Tibial artery (tissue), 4 donors: ENCODE measurements at places on chromosomes 2 and 18.

- DNase-seq, result no peak
Observed at GRCh38 chr2:201996006-201996405, 37.6 kb upstream of the FZD7 start.

- no peak for DNase-seq
Observed at GRCh38 chr18:44765456-44765855, 84.8 kb downstream of the SETBP1 start.

- no peak for DNase-seq
Observed at GRCh38 chr2:4134551-4135550, 431.5 kb downstream of the DCDC2C start.

DNA sequence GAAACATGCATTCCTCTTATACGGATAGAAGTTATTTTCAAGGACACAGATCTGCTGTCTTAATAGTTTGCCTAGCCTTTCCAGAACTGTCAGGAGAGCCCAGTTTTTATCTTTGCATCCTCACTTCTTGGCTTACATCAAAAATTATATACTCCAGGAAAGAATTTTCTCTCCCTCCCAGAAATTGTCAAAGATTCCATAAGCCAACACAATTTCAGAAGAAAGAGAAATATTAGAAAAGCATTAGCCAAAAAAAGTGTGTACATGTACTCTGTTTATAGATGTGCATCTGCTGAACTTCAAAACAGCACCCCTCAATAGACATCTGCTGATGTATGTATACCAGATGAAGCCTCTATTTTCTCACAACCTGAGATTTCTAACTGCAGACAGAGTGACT is 210.4 kb downstream of the METTL4 start:
- DNase-seq, result no peak

- DNase-seq, result peak; percentile 71
Observed at GRCh38 chr2:159904959-159905305, 106.9 kb upstream of the CD302 start.

DNA sequence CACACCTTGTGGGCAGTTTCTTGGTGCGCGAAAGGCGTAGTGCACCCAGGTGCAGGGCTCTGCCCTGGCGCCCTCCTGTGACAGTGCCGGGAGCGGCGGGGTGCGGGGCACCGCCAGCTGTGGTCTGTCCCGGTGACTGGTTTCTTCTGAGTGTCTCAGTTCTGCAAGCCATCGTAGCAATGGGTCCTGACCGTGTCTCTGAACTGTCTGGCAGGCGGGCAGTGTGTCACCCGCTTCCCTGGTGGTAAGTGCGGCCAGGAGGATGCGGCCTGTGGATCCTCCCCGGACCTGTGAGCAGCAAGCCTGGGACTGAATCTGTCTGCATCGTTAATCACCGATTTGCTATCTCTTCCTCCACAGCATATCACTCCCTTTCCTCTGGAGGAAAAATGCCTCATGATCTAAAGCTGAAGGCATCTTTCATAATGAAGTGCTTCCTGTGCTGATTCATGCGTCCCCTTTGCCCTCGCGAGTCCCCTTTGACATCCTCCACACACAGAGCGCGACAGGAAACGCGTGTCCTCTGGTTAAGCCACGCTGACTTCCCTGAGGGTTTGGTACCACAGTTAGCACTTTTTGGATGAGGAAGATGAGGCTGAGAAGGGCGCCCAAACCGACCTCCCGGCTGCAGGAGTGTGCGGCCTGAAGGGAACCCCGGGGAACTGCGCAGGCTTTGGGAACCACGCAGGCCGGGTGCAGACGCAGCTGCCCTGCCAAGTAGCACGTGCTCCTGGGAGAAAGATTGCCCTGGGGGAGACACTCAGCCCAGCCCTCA is 416.0 kb upstream of the HS6ST1 start:
- no peak for DNase-seq

- no peak for DNase-seq
Observed at GRCh38 chr18:48672671-48673340, 134.0 kb downstream of the CTIF start.

GRCh38 chr2:170717991-170718589 is 3.0 kb downstream of the SP5 start:
- no peak for DNase-seq

DNA sequence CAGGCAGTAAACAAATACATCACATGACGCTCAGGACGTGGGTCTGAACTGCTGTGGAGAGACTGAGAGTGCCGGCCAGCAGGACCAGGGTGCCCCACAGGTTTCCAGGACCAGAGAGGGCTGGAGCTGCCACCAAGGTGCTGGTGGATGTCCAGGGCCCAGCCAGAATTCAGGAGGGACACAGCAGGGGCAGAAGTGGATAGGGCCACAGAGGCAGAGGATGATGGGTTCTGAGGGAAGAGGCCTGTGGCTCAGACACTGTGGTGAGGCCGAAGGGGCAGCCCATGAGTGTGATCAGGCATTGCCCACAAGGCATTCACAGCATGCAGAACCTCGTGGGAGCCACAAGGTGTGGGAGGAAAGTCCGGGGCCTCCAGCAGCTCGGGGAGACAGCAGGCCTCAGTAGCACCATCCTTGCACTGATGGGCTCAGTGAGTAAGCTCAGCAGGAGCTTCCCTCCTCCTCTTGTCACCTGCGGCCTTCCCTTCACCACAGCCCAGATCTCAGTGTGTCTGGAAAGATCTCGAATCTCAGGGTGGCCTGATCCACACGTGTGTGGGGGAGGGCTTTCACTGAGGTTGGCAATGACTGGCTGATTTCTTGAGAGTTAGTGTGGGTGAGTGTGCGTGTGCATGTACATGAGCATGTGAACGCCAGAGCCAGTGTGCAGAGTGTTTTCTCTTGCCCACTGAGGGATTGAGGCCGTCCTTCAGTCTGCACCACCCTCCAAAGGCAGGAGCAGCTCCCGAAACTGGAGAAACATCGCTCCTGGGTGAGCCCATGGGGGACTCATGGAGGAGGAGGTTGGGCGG is 181.8 kb upstream of the RAB6C start:
- no peak for DNase-seq

DNA sequence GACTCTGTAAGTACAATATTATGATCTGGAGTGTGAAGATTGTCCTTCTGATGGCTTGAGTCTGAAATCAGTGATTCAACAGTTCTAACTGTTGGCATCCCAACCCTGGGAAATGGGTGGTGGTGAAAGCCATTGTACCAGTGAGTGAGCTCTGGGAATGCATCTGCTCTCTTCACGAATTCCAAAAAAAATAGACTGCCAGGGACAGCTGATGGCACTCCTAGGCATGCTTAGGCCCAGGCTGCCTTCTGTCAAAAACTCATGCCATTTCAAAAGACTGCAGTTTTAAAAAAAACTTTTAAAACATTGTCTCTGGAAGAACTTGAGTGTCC is 20.3 kb downstream of the OXER1 start:
- no peak for DNase-seq

DNA sequence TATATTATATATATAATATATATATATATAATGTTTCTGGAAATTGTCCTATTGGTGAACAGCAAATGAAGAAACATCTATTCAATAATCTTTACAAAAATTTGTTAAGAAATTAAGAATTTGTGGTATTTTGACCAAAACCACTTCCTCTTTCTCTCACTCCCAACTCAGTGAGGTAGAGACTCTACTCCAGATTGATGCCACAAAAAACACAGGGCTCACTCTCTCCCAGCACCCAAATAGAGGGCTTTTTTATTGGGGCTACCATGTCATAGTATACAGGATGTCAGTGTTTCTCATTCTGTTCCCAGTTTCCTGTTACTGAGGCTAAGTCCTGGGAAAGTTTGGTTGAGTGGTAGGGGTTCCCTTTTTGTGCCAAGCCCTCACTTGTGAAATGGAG is 1155.4 kb downstream of the BCL11A start:
- DNase-seq, result no peak

- DNase-seq, result no peak
Observed at GRCh38 chr2:184581391-184581790, 16.9 kb upstream of the ZNF804A start.

DNA sequence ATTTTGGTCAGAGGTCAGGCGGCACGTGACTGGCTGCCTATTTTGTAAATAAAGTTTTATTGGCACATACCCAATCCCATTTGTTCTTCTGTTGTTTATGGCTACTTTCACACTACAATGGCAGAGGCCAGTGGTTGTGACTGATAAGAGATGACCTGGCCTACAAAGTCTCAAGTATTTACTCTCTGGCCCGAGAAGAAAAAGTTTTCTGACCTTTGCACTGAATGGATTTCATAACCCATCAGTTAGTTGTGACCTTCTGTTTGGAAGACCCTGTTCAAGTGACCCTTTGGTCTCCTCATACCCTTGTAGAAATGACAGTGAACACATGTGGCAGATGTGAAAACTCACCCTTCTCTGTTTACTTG is 121.4 kb upstream of the MGAT5 start:
- DNase-seq, result no peak

GRCh38 chr2:151027151-151027550 is 234.5 kb downstream of the RBM43 start:
- no peak for DNase-seq

DNA sequence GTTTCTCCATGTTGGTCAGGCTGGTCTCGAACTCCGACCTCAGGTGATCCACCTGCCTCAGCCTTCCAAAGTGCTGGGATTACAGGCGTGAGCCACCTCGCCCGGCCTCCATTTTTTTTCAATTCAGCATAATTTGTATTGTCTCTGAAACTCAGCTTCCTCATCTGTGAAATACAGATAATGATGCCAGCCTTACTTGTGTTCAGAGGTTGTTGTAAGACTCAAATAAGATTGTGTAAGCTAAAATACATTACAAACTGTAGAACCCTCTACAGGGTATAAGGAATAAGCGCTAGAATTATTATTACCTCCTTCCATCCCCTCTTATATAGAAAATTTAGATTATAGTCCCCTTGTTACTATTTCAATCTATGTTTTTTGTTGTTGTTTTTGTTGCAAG is 24.8 kb upstream of the STARD7 start:
- DNase-seq, result no peak

DNA sequence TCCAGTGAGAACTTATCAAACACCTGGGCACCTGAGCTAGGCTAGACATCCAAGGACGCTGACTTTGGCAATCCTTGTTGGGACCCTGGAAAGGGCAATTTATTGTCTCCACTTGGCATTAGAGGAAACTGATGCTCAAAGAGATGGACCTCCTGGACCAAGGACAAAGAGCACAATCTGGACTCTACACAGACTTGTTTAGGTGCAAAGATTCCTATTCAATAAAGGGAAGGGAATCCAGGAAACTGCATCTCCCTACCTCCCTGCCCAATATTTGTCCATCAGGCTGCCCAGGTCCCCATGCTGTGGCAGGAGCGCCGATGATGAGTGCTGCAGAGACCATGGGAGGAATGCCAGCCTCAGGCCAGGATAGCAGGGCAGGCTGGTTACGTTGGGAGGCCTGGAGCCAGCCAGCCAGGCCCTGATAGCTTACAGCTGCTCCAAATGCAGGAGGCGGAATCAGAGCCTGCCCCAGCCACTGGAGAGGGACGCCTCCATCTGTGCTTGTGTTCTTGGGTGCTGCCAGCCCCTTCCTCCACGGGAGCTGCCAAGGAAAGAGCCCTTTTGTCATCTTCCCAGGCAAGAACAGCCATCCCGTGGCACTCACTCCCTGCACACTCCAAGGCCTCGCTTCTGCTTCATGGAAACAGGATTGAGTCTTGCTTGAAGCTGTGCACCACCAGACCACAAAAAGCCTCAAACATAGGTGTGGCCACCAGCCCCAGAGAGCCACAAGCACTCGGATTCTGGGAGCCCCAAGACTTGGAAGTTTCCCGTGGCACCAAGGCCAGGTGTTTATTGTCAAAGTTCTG is 60.0 kb downstream of the HS1BP3 start:
- DNase-seq, result peak; percentile 55

DNA sequence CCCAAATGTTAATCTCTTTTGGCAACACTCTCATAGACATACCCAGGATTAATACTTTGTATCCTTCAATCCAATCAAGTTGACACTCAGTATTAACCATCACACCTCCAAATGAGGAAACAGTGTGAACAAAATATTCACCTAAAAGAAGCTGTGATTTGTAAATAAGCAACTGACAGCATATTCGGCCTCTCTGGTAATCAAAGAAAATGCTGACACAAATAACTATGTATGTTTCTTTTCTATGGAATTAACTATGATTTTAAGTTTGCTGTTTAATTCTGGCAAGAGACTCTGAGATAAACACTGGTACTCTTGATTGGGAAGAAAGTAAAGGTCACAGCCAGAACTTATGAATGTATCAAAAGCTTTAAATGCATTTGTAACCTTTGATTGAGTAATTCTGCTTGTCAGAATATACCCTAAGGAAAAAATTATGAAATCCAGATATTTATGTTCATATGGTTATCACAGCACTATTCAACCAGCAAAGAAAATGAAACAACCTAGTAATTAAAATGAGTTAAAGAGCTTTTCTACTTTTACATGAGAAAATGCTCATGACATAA is 3.6 kb upstream of the GYPC start:
- DNase-seq, result no peak

DNA sequence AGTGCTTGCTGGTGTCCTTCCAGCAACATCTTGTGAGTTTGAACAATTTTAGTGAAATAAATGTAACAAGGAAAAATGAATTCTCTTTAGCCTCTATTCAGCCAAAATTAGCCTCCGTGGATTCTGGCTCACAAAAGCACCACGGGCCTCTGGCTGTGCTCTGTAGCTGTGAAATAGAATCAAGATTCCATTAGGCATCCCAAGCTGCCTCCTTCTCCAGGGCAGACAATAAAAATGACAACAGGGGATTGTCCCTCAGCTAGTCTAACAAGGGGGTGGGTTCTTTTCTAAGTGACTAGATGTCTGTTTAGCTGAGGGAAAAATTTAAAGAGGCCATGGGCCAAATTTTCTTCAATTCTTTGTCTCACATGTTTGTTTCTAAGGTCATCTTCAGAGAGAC is 254.7 kb upstream of the FIGN start:
- no peak for DNase-seq

- no peak for DNase-seq
Observed at GRCh38 chr2:42877511-42877910, 85.1 kb upstream of the HAAO start.

DNA sequence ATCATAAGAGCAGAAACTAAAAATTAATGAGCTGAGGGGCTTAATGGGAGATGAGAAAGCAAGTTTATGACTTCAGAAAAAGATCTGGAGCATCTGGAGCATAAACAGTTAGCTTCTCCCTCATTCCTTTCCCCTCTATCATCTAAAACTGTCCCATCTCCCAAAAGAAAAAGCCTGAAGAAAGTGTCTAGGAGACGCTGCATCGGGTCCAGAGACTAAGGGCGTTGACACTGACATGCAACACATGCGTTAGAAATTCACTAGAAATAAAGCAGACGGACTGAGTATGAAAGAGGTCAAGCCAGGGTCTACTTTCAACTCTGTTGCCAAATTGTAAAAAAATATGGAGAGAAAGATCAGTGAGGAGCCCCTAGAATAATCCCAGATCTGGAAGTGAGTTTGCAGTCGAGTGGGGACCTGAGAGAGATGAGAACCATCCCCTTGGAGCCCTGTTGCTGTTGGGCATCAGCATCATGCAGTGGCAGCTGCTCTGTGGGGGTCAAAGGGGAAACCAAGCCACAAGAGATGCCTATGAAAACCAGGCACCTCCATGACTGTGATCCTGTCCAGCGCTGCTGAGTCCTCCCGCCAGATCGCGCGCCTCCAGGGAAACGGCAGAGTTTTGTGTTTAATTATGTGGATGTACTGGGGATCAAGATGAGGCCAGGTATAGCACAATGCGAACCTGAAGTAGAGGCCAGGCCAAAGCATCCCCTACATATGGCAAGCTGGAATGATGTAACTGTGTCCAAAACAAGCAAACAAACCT is 13.9 kb downstream of the ANTXR1 start:
- DNase-seq, result no peak
